Kasumi-1 (cell line): ENCODE measurements at places on chromosomes 1 and 21.

DNA sequence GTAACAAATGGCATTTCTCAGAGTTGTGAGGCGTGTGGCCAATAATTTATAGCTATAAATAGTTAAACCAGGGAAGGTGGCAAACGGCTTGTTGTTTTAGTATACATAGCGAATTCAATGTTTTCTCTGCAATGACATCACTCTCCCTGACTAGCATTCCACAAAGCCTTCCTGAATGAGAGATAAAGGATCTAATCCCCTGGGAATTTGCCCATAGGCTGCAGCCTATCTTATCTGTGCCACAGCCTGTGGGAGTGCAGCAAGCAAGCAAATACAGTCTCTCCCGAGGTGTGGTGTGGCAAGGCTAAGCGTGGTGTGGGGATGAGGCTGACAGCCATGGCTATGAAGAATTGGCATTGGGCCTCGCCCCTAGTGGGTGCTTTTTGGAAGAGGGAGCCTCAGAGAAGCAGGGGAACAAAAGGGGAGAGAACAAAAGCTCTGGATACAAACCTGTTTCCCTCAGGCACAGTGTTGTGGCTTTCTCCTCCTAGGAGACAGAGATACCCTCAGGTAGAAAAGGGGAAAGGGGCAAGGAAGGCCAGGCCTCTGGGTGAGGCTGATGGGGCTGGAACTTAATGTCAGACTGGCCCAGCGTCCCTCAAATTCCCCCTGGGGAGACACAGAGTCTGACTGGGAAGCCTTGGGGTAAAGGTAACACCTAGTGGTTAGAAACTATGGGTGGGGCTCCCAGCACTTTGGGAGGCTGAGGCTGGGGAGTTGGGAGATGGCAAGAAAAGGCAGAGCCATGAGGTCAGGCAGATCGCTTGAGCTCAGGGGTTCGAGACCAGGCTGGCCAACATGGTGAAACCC, 8.9 kb downstream of the TAGLN2 start:
- no peak for DNase-seq

DNA sequence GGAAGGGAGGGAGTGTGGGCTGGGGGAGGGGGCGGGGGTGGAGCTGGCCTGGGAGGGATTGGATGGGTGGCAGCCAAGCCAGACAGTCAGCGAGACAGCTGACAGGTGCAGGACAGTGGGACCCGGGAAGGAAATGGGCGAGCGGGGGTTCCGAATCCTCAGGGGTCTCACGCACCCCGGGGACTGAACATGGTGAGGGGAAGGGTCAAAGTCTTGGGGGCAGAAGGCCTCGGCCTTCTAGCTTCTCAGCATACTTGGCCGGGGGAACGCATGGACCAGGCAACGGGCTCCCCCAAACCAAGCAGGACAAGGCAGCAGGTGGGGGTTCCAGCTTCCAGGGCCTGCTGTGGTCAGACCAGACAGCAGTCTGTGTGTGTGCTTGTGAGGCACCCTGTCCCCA, 23.1 kb downstream of the CASZ1 start:
- DNase-seq, result no peak

DNA sequence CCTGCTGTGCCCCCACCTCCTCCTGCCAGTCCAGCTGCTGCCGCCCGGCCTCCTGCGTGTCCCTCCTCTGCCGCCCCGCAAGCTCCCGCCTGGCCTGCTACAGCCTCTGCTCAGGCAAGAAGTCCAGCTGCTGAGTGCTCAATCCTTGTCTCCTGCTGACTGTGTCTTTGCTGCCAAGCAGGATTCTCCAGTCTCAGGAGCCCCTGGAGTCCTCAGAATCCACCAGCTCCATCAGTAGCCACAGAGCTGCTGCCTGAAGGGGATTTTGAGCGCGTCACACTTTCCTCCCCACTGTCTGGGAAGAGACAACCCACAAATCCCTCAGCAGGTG, 973 bp downstream of the KRTAP10-11 start:
- no peak for DNase-seq

GRCh38 chr1:71044833-71045232, 2.8 kb downstream of the PTGER3 start:
- DNase-seq, result no peak

DNA sequence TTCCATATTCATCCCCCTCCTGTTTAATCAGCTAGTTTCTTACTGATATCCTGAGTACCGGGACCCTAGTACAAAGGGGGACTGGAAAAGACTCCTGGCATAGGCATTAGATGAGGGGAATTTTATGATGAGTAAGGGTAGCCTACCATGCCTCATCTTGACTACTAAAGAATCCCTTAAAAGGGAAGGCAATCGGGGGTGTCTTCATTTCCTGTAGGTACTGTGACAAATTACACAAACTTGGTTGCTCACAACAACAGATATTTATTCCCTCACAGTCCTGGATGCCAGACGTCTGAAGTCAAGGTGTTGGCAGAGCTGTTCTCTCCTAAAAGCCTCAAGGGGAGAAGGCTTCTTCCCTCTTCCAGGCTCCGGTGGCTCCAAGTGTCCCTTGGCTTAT, 28.9 kb upstream of the RUNX1 start:
- DNase-seq, result no peak

GRCh38 chr1:161730050-161730564, 8.8 kb downstream of the FCRLB start:
- peak; percentile 13 for DNase-seq

DNA sequence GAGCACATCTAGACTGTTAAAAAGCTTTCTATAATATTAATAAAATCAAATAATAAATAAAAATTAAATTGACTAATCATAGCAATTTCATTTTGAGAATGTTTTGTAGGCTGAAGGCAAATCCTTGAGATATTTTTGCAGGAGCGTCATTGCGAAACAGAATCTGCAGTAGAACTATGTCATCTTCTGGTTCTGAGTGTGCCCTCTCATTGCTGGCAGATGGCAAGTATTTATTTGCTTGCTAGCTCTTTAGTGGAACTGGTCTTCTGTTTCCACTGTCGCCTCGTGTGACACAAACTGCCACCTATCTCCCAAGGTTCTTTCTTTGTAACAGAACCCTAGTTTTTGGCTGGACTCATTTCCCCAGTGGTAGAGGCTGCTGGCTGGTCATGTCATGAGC, 19.0 kb upstream of the IRF2BP2 start:
- DNase-seq, result no peak

GRCh38 chr1:63817152-63817667, 43.4 kb downstream of the ROR1 start:
- DNase-seq, result no peak

GRCh38 chr1:182845379-182845778, 6.2 kb downstream of the DHX9 start:
- no peak for DNase-seq

DNA sequence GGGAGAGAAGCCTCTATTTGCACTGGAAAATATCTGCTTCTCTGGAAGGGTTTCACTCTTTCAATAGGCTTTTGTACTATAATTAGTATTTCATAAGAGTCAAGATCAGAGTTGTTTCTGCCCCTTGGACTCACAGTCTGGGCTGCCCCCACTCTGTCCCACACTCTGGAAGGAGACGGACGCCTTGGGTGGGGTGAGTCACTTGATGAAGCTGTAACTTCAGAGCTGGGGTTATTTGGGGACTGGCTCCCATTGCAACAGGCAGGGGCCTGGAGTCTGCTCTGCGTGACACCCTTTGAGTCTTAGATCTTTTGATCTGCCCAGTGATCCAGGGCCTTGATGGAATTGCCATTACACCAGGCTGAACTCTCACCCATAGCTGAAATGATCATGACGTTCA, 4.0 kb upstream of the KCNA10 start:
- no peak for DNase-seq

GRCh38 chr1:27503844-27504587, 14.0 kb upstream of the WASF2 start:
- DNase-seq, result no peak

GRCh38 chr1:15452216-15452615, 4.3 kb upstream of the CELA2A start:
- no peak for DNase-seq

GRCh38 chr1:155379631-155380090, 59.0 kb downstream of the RUSC1 start:
- peak; percentile 26 for DNase-seq

- no peak for DNase-seq
Observed at GRCh38 chr1:206931709-206932108, 10.0 kb upstream of the FCMR start.

DNA sequence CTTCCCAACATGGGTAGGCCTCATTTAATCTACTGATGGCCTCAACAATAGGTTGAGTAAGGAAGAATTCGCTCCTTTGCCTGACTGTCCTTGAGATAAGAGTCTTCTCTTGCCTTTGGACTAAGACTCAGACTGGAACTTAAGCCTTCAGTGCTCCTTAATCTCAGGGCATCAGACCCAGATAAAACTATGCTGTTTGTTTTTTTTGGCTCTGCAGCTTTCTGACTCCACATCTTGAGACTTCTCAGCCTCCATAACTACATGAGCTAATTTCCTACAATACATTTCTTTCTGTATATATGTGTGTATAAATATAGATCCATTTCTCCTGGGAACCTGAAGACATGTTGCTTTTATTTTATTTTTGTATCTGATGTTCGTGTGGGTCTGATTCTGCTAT, 1470.7 kb upstream of the PRMT6 start:
- no peak for DNase-seq

- DNase-seq, result no peak
Observed at GRCh38 chr1:76547916-76548315, 319.4 kb upstream of the ST6GALNAC5 start.

DNA sequence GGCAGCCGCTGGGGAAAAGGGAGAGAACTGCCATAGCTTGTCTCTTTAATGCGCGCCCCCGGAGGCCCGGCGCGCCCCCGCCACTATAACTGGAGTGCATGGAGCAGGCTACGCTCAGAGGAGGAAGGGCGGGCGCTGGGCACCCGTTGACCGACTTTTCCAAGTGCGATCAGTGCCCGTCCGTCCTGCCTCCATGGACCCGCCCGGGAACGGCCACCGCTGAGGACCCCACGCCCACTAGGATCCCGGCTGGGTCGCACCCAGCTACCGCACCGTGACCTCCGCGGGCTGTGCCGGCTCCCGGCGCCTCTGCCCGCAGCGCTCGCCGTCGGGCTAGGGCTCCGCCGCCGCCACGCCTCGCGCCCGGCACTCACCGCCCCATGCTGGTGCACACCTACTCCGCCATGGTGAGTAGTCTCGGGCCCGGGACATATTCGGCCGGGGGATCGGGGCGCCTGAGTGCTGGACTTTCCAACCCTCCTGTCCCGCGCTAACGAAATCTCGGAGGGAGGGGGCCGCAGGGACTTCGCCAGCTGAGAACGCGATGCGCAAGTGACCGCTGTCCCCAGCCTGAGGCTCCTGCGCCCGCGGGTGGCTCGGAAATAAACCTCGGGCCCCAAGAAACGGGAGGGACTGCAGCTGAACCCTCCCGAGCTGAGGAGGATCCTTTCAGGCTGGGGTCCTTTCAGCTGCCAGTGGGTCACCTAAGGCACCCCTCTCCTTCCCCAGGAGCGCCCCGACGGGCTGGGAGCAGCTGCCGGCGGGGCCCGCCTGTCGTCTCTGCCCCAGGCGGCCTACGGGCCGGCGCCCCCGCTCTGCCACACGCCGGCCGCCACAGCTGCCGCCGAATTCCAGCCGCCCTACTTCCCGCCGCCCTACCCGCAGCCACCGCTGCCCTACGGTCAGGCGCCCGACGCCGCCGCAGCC, at the start of gene TFAP2E:
TSS of gene TFAP2E (plus strand) at position 117 of the 927 bp plus-strand sequence. CDS start at position 381, 264 bp downstream.
- peak; percentile 27 for DNase-seq

DNA sequence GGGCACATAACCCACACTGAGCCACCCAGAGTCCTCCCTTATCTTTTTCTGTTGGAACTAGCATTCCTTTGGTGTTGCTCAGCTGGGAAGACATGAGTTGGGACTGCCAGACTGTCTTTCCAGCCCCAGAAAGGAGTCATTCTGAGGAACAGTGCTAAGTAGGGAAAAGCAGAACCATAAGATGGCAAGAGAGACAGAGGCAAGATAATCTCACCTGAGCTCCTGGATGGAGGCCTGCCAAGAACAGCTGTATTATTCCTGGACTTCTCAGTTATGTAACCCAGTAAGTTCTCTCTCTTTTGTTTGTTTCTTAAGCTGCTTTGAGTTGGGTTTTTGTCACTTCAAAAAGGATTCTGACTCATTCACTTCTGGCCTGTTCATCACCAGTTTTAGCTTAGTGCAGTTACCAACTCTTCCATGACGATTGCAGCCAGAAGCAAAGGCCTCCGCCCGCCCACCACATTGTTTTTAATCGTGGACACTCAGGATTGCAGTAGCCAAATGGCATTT, 134.4 kb downstream of the OMA1 start:
- no peak for DNase-seq

DNA sequence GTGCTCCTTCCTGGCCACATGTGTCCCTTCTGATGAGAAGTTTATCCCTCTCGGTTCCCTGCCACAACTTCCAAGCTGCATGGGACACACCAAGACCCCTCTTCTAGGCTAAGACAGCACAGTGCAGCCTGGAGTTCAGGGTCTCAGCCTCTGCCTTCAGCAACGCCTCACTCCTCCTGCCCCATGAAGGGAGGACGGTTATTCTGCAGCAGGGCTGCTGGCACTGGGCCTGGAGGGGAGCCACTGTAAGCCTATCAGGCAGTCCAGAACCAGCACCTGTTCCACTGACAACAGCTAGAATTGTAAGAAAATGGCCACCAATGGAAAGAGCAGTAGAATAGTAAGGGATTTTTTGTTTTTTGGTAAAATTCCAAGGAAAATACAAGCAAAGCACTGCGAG, 72.3 kb downstream of the GALNT2 start:
- DNase-seq, result no peak

GRCh38 chr1:178651742-178652141, 73.3 kb upstream of the RALGPS2 start:
- no peak for DNase-seq

- DNase-seq, result no peak
Observed at GRCh38 chr21:41322496-41323382, 6.1 kb downstream of the FAM3B start.

- DNase-seq, result no peak
Observed at GRCh38 chr1:33025180-33025569, 11.5 kb downstream of the AK2 start.

DNA sequence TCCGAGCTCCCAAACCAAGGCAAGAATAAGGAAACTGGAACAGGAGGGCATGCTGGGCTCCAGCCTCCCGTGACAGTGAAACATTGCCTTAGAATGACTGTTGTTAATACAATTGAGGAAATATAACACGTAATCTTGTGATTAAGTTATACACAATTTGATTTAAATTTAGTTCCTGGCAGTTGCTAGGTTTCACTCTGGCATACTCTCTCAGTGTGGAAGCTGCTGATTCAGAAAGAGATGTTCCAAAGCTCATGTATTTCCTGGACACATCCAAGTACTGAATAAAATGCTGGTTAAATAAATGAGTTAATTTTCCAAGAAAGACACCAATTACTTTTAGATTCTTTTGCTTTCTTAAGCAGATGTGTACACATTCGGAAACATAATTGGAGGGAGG, 176.1 kb downstream of the GRIK1 start:
- no peak for DNase-seq

- no peak for DNase-seq
Observed at GRCh38 chr1:183757061-183757460, 47.9 kb upstream of the RGL1 start.

GRCh38 chr1:241997401-241997998, 1.4 kb downstream of the MAP1LC3C start:
- no peak for DNase-seq

- DNase-seq, result no peak
Observed at GRCh38 chr1:55559161-55559611, 344.0 kb upstream of the USP24 start.

GRCh38 chr1:31532173-31532572, 44.1 kb upstream of the TINAGL1 start:
- no peak for DNase-seq

- no peak for DNase-seq
Observed at GRCh38 chr21:25002676-25003075, 604.6 kb downstream of the MRPL39 start.

- peak; percentile 61 for DNase-seq
Observed at GRCh38 chr1:25810341-25811299, 9.1 kb upstream of the MTFR1L start.

GRCh38 chr1:76252431-76252830, 177.9 kb downstream of the ST6GALNAC3 start:
- DNase-seq, result no peak
